GM12878 (cell line): ENCODE measurements at places on chromosomes 5 and 9. TPM values are rescaled to one million over a fixed set of nuclear protein-coding genes. Genes with fewer than 3 reads are reported as not detected.

DNA sequence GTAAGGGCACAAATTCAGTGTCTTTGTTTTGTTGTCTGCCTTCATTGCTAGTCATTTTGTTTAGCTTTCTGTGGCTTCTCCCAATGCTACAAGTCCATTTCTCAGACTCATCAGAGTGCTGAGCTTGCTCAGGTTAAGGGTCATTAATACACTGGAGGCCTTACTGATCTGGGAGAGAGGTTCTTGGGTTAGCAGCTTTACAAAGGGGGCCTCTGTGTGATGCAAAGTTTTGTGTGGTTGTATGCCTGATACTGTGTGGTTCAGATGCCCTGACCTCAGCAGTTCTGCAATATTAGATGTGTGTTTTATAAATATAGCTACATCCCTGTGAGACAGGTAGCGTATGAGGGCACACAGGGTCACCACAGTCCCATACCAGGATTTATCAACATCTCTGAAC lies 34.8 kb upstream of the SMARCA2 start:
- no peak overlapping the region for H3K27ac ChIP-seq
- no peaks in the 10 kb centered on the region for H3K27me3 ChIP-seq
- H3K4me3 ChIP-seq: no peak overlapping the region
- H3K4me1 ChIP-seq: 0 out of 2 replicates have a peak, but pooled peaks cover 4% of the 10 kb centered on the region

GRCh38 chr9:81317939-81318338 lies 371.4 kb downstream of the TLE1 start:
- H3K4me1 ChIP-seq: no peaks in the 10 kb centered on the region
- DNase-seq: no peak
- no peak overlapping the region for H3K27ac ChIP-seq
- no peak overlapping the region for H3K4me3 ChIP-seq

GRCh38 chr5:55919625-55920024 lies 68.5 kb downstream of the IL31RA start:
- peaks cover 17% of the 10 kb centered on the region for H3K4me1 ChIP-seq
- DNase-seq: no peak
- H3K27me3 ChIP-seq: no peaks in the 10 kb centered on the region
- no peak overlapping the region for H3K4me3 ChIP-seq

VCP gene
- total RNA-seq: 245 and 247 TPM in 2 replicates
